ENCODE measurements at places on chromosomes 12 and 14.

GRCh38 chr12:89323568-89324218, 28.6 kb downstream of the DUSP6 start:
- no peak for DNase-seq

- no peak for DNase-seq
Measured at GRCh38 chr12:116709768-116710167, 28.1 kb downstream of the SPRING1 start.

- DNase-seq: no peak
Measured at GRCh38 chr12:114406984-114407841, 1.3 kb upstream of the TBX5 start.

- DNase-seq: no peak
Measured at GRCh38 chr14:99466758-99467157, 13.9 kb downstream of the SETD3 start.

DNA sequence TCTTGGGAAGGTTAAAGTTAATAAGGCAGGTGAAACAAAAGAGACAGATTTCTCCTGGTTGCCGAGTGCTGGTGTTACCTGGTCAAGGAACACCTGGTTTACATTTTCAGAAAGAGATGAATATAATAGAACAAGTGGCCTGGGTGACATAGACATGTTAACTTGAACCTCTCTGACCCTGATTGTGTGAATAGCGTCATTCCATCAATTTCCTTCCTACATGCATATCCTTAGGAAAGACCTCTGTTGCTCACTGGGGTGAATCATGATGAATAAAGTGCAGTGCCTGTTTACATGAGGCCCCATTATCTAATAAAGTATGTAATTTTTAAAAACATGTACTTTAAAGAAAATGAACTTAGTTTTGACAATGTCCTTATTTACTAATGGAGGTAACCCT, 1822.9 kb upstream of the FLRT2 start:
- no peak for DNase-seq

- DNase-seq: no peak
Measured at GRCh38 chr14:90451961-90452360, 55.1 kb downstream of the CALM1 start.
